Stimulated activated CD8-positive, alpha-beta memory T cell treated with anti-CD3 and anti-CD28 coated beads, Interleukin-2, amount 100 ng/mL, for 48 hours (primary cell): ENCODE measurements at places on chromosomes 1 and 21.

DNA sequence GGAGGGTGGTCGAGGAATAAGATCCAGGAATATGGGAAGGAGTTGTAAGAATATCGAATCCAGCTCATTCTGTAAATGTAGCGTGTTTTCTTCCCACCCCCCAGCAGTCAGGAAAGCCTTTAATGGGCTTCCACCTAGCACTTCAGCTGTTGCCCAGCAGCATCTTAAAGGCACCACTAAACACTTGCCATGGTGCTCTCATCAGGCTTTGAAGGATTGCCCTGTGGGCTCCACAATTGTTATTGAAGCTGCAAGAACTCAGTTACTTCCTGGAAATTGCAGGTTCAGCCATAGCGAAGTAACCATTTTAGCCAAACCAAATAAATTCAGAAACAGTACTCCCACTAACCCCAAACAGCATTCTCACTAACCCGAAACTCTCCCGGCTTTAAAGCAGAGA, 511.2 kb downstream of the PLPP3 start:
- DNase-seq, result no peak

- DNase-seq, result no peak
Measured at GRCh38 chr1:97505816-97506215, 415.0 kb downstream of the DPYD start.

- no peak for DNase-seq
Measured at GRCh38 chr1:162310337-162310736, 66.3 kb downstream of the SPATA46 start.

- DNase-seq, result no peak
Measured at GRCh38 chr1:66685670-66686069, 66.6 kb upstream of the DYNLT5 start.

DNA sequence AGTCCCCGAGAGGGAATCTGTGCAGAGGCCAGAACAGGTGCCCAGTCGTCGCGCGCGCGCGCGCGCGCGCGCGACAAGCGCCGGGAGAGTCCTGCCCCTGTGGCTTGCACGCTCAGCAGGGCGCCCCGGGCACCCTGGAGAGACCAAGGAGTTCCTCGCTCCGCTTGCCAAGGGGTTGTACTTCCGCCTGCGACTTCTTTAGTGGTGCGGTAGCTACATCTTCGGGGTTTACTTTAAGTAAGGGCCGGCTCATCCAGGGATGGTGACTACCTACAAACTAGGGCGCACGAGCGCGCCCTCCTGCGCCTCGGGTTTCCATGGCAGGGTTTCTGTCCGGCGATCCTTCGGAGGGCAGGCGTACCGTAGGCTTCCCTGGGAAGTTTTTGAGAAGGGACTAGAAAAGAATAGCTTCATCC, 1.4 kb downstream of the LHX4 start:
- DNase-seq, result no peak

DNA sequence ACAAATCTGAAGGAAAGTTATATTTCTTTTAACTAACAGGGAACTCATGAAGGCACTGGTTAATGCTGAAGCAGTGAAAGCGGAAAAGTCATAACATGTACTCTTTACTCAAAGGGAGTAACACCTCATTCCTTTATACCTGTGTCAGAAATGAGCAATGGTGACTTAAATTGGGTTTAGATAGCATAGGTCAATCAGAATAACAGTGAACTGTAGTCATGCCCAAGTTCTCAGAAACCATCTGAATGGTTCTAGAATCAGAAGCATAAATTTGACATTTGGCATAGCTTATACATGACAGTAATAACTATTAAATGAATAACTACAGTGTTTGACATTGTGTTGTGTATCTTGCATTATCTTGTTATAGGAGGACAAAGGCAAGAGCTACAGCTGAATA, 382.0 kb downstream of the NUF2 start:
- DNase-seq, result no peak

DNA sequence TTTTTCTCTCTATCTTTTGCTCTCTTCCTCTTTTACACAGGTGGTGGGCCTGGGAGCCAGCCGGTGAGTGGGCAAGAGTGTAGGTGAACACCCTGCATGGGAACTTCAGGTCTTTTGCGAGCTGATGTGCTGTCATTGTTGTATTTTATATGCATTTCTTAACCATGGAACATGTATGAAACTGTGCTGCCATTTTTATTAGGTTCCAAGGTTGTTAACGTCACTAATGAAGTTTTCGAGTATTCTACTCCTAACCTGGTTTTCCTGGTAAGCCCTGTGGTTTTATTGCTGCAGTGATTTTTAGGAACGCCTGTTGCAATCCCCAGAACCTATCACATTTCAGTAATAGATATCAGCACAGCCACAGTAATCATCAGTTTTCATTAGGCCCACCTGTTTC, 14.8 kb upstream of the NID1 start:
- DNase-seq, result no peak

DNA sequence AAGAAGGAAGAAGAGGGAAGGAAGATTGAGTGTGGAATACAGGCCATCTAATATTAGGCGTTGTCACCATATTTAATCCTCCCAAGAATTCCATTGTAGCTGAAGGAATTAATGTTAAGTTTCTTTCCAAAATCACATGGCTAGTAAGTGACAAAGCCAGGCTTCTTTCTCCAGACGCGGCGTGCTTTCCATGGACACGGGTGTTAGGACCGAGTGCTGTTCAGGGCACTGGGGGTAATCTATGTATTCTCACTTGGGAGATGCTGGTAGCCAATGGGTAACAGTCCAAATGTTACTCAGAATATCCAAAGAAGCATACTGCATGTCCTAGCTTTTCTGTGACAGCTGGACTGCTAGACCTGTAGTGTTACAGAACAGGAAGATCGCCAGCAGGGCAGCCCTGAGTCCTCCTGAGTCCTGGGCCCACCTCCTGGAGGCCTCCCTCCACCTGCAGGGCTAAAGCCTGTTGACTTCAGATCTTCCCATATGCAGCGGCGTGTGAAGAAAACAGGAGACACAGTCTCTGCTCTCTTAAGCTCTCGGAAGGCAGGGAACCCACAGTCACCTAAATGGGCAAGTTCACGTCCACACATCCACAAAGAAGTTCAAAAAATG, 5.3 kb downstream of the IGSF9 start:
- no peak for DNase-seq

- DNase-seq, result no peak
Measured at GRCh38 chr1:201542309-201543035, 3.5 kb downstream of the NAV1 start.

DNA sequence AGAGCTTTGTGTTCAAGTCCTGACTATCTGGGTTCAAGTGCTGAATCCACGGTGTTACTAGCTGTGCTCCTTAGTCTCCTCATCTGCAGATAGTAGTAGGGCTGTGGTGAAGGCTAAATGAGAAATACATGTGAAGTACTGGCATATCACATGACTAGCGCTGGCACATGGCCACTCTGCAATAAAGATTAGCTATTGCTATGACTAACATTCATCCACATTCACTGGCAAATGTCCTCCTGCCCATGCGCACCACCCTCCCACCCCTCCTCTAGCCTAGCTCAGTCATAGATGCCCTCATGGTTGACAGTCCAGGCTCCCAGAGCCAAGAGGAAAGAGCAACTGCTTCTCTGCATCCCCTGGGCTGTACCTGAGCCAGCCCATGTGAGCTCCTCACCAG, 8.5 kb upstream of the COL8A2 start:
- no peak for DNase-seq

- no peak for DNase-seq
Measured at GRCh38 chr1:32966900-32967299, 2.3 kb upstream of the RNF19B start.

GRCh38 chr1:114107474-114108435, 45.9 kb downstream of the SYT6 start:
- DNase-seq, result no peak

GRCh38 chr1:26016953-26017545, 4.5 kb upstream of the EXTL1 start:
- no peak for DNase-seq

DNA sequence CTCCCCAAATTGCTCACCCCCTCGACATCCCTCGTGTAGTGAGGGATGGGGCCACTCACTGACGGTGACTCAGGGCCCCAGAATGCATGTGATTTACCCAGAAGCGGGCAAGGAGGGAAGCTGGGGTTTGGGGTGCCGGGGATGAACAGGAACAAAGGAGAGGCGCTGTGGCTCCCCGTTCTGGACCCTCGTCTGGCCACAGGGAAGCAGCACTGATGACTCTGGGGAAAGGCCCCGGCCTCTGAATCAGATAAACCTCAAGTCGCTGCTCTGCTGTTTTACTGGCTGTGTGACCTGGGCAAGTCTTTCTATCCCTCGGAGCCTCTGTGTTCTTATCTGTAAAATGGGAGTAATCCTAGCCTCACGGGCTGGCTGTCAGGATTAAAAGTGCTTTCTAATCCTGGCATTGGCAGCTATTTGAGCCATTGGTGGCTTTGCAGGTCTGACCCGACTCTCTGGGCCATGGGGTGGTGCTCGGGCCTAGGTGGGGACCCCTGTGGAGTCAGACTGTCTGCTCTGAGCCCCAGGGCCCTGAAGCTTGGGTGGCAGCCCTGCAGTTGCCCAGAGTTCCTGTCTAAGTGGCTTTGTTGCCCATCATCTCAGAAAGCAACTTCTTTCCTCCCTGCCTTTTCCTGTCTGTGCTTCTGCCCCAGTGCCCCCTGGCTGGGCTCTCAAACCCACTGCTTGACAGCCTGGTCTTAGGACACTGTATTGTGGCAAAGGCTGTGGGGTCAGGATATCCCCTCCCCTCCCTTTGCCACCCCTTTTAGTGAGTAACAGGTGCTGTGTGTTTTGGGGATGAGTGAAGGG, 5.5 kb downstream of the TNFRSF1B start:
- no peak for DNase-seq

DNA sequence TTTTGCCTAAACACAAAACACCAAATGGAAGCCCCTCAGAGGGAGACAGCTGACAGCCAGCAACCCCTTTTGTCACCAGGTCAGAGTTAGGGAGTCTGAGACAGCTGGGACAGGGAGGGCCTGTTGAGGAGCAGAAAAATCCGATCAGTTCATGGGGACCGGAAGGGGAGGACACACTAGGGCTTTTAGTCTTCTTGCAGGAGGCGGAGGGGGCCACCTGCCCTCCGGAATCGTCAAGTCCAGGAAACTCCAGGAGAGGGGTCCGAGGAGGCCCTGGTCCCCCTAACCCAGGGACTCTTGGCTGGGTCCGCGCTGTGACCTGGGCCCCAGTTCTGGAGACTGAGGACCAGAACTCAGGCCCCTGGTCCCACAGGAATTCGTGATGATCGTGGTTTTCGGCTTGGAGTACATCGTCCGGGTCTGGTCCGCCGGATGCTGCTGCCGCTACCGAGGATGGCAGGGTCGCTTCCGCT, 34.2 kb downstream of the KCNQ4 start:
- no peak for DNase-seq
